ENCODE measurements at places on chromosomes 3 and 15. TPM values are rescaled to one million over a fixed set of nuclear protein-coding genes. Genes with fewer than 3 reads are reported as not detected.

UQCC5 gene
- polyA plus RNA-seq, result 21.7 TPM

CACNA1D gene
- 29.6 TPM for polyA plus RNA-seq

LEKR1 gene
- polyA plus RNA-seq, result 1.7 TPM

CCRL2 gene
- polyA plus RNA-seq, result 1.1 TPM

MAP2K1 gene
- polyA plus RNA-seq, result 100 TPM

PARP15 gene
- 0.49 TPM for polyA plus RNA-seq

RAP2B gene
- polyA plus RNA-seq, result 9.7 TPM

KCNAB1 gene
- 24.8 TPM for polyA plus RNA-seq

ACVR2B gene
- polyA plus RNA-seq, result 16.4 TPM

NAALADL2 gene
- 2.9 TPM for polyA plus RNA-seq

HCN4 gene
- 9.0 TPM for polyA plus RNA-seq

LINGO1 gene
- polyA plus RNA-seq, result 134 TPM

BNC1 gene
- polyA plus RNA-seq, result 0.15 TPM

MNS1 gene
- polyA plus RNA-seq, result 9.0 TPM

PARP9 gene
- 13.1 TPM for polyA plus RNA-seq

STRA6 gene
- polyA plus RNA-seq, result 45.5 TPM

HRG gene
- polyA plus RNA-seq, result 0.17 TPM

ARPP21 gene
- 58.4 TPM for polyA plus RNA-seq

ARHGAP11A gene
- polyA plus RNA-seq, result 21.3 TPM

AHSG gene
- polyA plus RNA-seq, result 0.42 TPM

GJD2 gene
- polyA plus RNA-seq, result 11.8 TPM

GUCA1C gene
- polyA plus RNA-seq, result not detected

PRRT3 gene
- polyA plus RNA-seq, result 15.5 TPM

TUSC7 gene
- 0.36 TPM for polyA plus RNA-seq

IQCF2 gene
- polyA plus RNA-seq, result not detected

NME9 gene
- polyA plus RNA-seq, result 9.0 TPM

CD86 gene
- 3.8 TPM for polyA plus RNA-seq

SAXO2 gene
- 10.2 TPM for polyA plus RNA-seq

SOX14 gene
- 2.7 TPM for polyA plus RNA-seq

CLDN16 gene
- polyA plus RNA-seq, result 0.90 TPM

ANKDD1A gene
- 21.0 TPM for polyA plus RNA-seq

CALML4 gene
- 8.8 TPM for polyA plus RNA-seq
